ENCODE measurements at places on chromosomes 4 and X.

GRCh38 chr4:37268319-37268718, 23.8 kb downstream of the NWD2 start:
- DNase-seq, result no peak

DNA sequence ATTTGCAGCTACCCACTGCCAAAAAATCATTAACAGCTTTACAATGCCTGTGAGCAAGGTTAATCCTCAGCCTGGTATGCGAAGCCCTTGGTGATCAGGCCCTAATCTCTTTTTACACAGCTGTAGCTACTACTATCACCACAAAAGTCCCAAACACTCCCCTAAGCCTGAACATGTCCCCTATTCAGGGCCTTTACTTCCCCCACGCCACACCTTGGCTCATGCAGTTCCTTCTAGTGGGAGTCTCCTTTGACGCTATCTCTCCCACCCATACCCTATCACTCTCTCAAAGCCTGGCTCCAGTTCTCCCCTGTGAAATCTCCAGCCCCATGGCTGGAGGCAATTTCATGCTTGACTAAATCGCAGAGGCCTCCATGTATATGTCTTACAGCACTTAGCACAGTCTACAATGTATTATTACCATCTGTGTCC, 90.6 kb upstream of the CBR4 start:
- DNase-seq, result no peak

DNA sequence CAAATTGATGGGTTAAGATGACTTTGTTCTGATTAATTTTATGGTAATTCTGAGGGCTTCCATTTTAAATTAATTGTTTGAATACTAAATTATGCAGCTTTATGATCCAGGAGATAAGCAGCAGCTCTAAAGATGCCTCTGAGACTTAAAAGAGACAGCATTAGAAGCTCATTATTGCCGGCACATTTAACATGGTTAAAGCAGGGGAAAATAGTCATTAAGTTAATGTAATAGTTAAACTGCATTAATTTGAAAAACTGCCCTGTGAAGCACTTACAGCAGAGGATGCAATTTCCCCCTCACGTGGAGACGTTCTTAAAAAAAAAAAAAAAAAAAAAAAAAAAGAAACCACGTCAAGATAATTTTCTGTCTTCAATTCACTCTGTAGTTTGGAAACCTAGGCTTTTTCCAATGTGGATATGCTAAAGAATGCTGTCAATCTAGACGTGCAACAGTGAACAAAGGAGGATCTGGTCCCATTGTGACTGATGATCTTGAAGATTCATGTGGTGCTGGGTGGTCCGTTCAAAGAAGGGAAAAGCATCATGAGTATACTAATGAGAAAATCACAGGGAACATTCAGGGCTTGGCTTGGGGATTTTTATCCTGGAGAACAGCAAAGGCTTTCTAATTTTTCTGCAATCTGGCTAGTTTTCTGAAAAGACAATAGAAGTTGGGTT, 440.6 kb upstream of the HS3ST1 start:
- no peak for DNase-seq

GRCh38 chr4:154344686-154345085, 146.9 kb downstream of the DCHS2 start:
- no peak for DNase-seq

GRCh38 chr4:70676554-70677090, 10.3 kb upstream of the JCHAIN start:
- no peak for DNase-seq

- no peak for DNase-seq
Measured at GRCh38 chr4:40530961-40531635, 98.6 kb downstream of the RBM47 start.

- no peak for DNase-seq
Measured at GRCh38 chrX:66193821-66194220, 29.8 kb downstream of the HEPH start.

- DNase-seq, result no peak
Measured at GRCh38 chr4:164906368-164906767, 29.4 kb downstream of the APELA start.

DNA sequence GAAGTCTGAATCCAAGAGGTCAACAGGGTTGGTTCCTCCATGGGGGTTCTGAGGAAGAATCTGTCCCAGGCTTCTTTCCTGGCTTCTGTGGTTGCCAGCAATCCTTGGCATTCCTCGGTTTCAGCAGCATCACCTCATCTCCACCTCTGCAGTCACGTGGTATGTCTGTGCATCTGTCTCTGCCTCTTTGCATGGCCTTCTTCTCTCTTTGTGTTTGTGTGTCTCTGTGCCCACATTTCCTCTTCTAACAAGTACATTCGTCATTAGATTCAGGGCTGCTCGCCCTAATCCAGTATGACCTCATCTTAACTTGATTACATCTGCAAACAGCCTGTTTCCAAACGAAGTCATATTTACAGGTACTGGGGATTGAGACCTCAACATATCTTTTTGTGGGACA, 114.0 kb downstream of the BCOR start:
- no peak for DNase-seq

GRCh38 chr4:128227991-128228571, 59.5 kb downstream of the PGRMC2 start:
- no peak for DNase-seq

DNA sequence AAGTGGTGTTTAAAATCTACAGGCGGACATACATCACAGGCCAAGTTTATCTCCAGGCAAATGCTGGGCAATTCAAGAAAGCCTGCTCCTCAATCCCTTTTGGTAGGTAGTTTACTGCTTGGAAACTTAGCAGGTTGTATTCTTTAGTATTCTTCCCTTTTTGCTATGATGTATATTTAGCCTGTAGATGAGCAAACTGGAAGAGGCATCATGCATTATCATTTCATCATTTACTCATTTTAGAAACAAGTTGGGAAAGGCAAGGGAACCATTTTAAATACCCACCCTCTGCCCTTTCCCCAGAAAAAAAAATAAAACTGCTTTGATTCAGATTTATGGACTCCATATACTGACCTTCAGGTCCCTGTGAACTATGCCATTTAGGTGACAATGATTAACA, 213.2 kb downstream of the CAMK2D start:
- no peak for DNase-seq

GRCh38 chrX:16458208-16458607, 191.8 kb upstream of the S100G start:
- DNase-seq, result no peak

DNA sequence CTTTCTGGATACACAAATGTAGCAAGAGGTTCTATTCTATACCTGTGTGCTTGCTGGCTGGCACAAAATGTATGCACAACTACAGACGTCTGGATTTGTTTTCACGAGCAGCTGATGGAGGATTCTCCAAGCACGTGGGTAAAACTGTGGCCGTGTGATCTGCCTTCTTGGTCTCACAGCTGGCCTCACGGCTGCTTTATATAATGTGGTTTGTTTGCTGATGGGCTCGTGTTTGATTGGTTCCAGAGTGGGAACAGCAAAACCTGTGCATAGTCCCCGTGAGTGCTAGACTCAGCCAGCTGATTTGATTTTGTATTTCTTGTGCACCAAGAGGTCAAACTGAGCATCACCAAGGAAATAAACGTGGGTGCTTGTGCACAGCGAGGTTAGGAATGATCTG, 262.6 kb upstream of the RPS6KA3 start:
- no peak for DNase-seq

- no peak for DNase-seq
Measured at GRCh38 chrX:98065151-98065550, 1181.4 kb downstream of the RPA4 start.

DNA sequence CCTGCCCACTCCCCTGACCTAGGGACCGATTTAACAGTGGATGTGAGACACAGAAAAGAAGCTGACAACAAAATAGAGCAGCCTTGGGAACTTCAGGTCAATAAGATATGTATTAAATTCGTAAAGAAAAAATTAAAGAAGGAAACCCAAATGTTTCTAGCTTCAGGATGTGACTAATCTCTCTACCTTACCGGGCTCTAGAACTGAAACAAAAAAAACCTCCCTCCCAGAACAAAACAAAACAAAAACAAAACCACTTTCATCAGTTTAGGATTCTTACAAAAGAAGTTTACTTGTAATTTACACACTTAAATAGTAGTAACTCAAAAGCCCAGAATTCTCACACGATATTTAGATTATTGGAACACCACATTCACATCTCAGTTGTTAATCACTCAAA, 185.8 kb upstream of the RPS6KA3 start:
- DNase-seq, result no peak

DNA sequence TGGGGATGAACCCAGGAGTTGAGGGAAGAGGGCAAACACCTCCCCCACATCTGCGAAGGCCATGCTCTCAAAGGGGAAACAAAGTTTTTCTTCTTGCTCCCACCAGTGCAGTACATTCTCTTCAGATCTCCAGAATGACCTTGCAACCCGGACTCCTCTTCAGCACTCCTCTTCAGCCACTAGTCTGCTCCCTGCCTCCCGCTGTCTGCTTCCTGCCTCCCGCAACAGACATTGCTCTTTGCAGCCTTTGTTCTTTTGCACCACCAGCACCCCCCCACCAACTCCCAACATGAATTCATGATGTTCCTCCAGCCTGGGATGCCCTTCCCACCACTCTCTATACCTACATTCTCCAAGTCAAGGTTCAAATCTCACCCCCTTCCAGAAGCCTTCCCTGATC, 32.1 kb downstream of the UTP14A start:
- DNase-seq, result no peak

- no peak for DNase-seq
Measured at GRCh38 chrX:26352891-26353430, 137.0 kb downstream of the MAGEB5 start.

DNA sequence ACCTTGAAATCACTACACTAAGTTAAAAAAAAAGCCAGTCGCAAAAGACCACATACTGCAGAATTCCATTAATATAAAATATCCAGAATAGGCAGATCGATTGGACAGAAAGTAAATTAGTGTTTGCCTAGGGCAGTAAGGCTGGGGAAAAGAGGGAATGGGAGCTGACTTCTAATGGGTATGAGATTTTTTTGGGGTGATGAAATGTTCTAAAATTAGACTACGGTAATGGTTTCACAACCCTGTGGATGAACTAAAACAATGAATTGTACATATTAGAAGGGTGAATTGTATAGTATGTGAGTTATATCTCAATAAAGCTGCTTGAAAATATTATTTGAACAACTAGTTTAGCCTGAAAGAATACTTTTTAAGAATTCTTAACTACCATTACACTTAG, 6.7 kb upstream of the GPRIN3 start:
- no peak for DNase-seq

- no peak for DNase-seq
Measured at GRCh38 chr4:42473071-42473684, 75.9 kb downstream of the SHISA3 start.

GRCh38 chr4:89305028-89305427, 2.6 kb downstream of the GPRIN3 start:
- DNase-seq, result no peak

DNA sequence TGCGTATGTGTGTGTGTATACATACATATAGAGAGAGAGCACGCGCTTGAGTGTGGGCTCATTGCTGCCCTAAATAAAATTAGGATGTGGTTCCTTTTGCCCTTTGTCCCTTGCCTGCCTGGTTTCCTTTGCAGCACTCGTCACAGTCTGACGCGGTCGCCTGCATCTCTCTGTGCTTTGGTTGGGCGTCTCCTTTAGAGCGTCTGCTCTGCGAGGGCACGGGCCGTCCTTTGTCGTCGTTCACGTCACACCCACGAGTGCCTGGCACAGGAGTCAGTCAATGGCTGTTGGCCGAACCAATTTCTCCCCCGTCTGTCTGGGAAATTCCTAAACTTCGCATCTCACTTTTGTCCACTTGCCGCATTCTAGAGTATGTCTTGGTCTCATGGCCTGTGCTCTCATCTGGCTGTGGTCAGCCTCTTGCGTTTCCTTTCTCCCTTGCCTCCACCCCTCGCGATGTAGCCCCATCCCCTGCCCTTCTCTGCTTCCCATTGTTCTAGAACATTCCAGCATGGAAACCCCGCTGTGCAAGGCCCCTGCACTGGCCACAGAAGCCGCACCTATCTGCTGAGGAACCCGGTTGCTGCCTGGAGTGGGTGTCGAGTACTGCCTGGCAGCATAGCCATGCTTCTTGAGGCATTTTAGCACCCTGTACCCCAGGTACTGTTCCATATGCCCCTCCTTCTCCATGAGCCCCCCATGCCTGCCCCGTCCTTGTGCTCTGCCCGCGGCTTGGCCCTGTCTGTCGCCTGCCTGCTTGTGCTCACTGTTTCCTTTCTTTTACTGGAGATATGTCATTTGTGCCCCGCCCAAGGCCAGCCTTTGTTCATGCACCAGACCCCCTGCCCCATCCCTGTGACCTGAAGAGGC, 8.0 kb downstream of the MAEA start:
- no peak for DNase-seq

GRCh38 chrX:11566789-11567188, 98.9 kb downstream of the ARHGAP6 start:
- no peak for DNase-seq

DNA sequence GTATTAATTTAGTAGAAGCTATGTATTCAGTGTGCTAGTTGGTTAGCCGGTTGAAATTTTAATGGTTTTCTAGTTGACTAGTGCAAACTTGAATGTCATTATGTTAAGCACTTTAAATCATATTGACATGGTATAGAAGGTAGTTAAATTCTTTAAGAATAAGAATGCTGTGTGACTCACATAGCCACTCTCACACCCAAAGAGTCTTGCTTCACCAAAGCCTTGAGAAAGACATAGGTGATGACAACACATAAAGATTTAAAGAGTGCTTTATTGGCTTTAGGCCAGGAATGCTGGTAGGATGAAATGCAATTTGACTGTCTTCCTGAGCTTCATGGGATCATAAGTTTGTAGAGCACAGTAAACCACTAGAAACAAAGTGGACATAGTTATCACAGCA, 85.3 kb downstream of the DCAF8L2 start:
- DNase-seq, result no peak

GRCh38 chr4:109072595-109072994, 229.9 kb downstream of the COL25A1 start:
- DNase-seq, result no peak
